ENCODE measurements at places on chromosomes 1 and 21.

DNA sequence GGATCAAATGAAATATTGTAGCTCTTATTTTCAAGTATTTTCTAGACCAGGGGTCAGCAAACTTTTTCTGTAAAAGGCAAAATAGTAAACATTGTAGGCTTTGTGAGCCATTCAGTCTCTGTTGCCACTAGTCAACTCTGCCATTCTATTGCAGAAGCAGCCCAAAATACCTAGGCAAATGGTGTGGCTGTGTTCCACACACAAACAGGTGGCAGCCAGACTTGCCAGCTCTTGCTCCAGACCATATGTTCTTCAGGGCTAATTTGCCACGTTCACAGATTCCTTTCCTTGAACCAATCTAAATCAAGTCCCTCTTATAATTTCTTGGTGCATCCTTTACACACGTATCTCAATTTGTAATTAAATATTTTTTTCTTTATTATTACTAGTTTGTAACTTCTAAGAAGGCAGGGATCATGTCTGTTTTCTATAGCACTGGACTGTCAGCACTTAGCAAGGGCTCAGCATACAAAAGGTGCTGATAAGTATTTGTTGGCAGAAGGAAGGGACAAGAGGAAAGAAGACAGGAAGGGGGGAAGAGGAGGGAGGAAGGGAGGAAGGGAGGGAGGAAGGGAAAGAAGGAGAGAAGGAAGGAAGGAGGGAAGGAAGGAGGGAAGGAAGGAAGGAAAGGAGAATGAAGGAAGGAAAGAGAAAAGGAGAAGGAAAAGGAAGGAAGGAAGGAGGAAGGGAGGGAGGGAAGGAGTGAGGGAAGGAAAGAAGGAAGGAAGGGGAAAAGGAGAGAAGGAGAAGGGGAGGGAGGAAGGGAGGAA, 106.5 kb upstream of the EDEM3 start:
- DNase-seq, result no peak

- DNase-seq, result no peak
These were observed 14.4 kb upstream of the ZFP69B start for GRCh38 chr1:40435876-40436275.

DNA sequence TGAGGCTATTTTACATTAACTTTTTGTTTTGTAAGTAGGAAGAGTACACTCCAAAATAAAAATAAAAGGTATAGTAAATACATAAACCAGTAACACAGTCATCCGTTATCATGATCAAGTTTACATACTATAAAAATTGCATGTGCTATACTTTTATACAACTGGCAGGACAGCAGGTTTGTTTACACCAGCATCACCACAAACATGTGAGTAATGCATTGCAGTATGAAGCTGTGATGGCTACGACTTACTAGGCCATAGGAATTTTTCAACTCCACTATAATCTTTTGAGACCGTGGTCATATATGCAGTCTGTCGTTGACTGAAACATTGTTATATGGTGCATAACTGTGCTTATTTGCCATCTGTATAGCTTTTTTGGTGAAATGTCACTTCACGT, 106.2 kb downstream of the CENPF start:
- DNase-seq, result no peak

DNA sequence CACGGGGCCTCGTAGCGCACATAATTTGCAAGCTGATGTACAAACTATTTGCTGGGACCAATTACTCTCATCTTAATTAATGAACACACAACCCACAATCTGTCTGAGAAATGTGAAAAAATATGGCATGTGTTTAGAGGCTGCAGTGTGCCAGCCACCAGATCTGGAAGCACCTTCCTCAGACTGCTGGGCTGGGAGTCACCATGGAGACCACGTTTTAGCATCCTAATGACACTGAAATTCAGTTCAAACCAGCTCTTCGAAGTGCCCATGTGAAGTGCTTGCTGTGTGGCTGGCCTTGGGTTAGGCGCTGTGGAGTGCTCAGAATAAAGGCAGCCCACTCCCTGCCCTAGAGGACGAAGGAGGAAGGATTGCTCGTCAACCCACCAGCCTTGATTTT, 482.4 kb downstream of the OMA1 start:
- no peak for DNase-seq

- DNase-seq, result no peak
These were observed 5.7 kb downstream of the MYBPH start for GRCh38 chr1:203169770-203170520.

GRCh38 chr21:42289926-42290325, 25.3 kb downstream of the TFF3 start:
- no peak for DNase-seq

GRCh38 chr1:112998592-112999235, 42.7 kb upstream of the SLC16A1 start:
- no peak for DNase-seq

GRCh38 chr1:3258386-3259003, 189.5 kb downstream of the PRDM16 start:
- no peak for DNase-seq

Data from stimulated activated CD4-positive, alpha-beta T cell treated with anti-CD3 and anti-CD28 coated beads, Interleukin-12 subunit alpha, Interleukin-12 subunit beta, amount 100 ng/mL, for 4 hours (primary cell).